ENCODE measurements at places on chromosomes 13 and 19.

DNA sequence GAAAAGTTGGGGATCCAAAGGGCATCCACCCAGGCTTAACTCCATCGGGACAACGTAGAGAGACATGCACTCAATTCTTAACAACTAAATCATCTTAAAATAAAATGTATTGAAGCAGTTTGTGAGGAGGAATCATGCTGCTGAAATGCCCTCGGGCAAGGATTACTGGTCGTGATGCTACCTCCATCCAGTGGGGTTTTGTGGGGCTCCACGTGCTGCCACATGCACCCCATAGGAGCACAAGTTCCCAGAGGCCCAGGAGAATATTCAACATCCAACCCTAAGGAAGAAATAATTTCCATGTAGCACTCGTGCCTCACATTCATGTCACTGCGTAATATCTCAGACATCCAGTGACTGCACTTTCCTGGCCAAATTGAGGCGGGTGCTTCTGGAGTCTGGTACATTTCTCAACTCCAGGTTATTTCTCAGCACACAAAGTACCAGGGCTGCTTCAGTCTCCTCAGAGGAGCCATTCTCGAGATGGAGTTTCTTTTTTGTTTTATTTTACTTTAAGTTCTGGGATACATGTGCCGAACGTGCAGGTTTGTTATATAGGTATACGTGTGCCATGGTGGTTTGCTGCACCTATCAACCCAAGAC lies 429.8 kb downstream of the FOXO1 start:
- DNase-seq: no peak

GRCh38 chr13:98826146-98826545 lies 73.7 kb upstream of the SLC15A1 start:
- DNase-seq: no peak

DNA sequence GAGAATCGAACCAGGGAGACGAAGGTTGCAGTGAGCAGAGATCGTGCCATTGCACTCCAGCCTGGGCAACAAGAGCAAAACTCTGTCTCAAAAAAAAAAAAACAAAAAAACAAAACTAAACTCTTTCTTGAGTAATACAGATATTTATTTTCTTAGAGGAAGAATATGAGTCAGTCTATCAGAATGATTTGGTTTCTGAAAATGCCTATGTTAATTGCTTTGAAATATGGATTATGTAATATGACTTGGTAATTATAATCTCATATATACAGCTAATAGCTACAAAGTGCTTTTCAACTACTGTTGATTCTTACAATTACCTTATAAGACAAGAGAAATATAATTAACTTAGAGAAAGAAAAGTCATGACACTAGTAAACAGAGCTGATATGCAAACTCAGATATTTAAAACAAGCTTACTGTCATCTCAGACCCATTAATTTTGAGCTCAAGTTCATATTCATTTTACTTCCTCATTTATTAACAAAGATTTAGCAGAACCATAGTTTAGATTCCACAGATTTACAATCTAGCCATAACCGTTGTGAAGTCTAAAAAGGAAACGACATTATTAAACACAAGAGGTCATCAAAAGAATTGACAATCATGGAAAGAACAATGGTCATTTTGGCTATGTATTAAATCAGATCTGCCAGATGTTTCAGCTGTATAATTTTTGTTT lies 88.0 kb downstream of the TBC1D4 start:
- DNase-seq: no peak

DNA sequence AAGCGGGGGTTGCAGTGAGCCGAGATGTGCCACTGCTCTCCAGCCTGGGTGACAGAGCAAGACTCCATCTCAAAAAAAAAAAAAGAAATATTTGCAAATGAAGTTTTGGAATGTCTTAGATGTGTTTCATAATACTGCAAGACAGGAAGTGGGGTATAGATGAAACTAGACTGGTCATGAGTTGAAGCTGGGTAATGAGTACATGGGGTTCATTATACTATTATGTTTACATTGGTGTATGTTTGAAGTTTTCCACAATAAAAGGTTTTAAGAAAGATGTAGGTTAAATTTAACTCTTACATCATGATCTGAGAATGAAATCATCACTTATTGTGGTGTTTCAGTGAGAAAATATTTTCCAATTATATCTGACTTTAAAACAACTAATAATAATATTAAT lies 19.0 kb downstream of the FNDC3A start:
- no peak for DNase-seq

DNA sequence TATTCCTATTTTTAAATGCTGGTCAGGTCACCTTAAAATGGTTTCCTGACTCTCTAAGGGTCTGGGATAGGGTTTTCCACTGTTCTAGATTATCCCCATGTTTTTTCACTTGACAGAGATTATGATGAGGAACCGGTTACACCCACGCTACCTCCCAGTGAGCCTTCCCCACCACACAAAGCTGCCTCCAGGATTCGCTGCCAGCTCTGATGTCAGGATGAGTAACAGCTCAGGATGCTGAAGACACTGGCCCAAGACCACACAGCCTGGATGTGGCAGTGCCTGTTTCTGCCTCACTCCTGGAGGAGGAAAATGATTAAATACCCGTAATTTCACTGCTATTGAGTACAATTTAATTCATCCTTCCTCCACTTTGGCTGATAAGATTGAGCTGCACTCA lies 22.9 kb downstream of the ZNF114 start:
- no peak for DNase-seq

DNA sequence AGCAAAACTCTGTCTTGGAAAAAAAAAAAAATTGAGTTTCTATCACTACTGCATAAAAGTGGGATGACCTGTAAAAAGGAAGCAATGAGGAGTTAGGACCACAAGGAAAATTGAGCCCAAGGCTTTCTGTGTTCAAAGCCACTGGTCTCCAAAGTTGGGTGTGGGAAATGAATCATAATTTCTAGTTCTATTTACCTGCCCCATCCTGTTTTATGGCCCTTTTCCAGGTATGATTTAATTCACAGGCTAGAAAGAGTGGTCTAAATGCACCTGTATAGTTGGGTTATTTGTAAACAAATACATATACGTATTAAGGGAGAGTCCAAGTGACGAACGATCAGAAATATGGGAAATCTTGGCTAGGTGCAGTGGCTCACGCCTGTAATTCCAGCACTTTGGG lies 5.9 kb upstream of the DCAF15 start:
- DNase-seq: no peak

GRCh38 chr19:55085923-55086715 lies 10.4 kb downstream of the EPS8L1 start:
- DNase-seq: no peak

GRCh38 chr13:90389537-90389936 lies 958.0 kb upstream of the MIR17HG start:
- no peak for DNase-seq

GRCh38 chr19:28207244-28207643 lies 1005.7 kb downstream of the UQCRFS1 start:
- DNase-seq: no peak

GRCh38 chr19:31749231-31749630 lies 400.0 kb upstream of the TSHZ3 start:
- DNase-seq: no peak

DNA sequence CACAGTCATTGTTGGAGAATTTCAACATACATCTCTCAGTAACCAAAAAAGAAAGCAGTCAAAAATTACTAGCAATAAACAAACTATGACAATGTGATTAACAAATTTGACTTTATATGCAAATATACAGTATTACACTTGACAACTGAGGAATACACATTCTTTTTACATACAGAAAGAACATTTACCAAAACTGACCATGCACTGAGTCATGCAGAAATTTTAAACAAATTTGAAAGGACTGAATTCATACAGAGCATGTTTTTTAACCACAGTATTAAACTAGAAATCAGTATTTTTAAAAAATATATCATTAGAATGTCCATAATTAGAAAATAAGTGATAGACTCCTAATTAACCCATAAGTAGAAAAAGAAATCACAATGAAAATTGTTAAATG lies 420.1 kb downstream of the TBC1D4 start:
- DNase-seq: no peak

DNA sequence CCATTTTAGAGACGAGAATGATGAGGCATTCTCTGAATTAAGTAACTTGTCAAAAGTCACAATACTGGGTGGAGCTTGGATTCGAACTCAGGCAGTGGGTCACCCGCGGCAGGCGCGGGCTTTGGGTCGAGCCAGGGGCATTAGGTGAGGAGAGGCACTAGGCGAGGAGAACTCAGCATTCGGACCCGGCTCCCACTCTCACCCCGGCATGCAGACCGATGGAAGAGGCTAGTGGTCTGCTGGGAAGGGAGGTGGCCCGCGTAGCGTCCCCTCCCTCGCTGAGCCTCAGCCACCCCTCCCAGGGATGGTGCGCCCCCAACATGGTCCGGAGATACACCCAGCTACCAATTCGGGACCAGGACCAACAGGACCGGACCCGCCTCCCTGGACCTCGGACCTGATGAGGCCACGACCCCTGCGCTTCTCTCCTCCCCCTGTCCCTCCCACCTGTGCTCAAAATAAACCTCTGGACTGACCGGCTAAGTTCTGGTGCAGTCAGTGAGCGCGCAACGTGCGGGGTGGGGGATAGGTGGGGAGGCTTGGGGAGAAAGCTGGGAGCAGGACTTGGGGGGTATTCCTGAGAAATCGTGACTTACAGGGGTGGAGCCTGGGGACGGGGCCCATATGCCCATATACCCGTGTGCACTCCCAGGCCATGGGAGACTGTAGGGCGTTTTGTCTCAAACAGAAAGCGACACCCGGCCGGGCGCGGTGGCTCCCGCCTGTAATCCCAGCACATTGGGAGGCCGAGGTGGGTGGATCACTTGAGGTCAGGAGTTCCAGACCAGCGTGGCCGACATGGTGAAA lies 1.3 kb upstream of the SNAPC2 start:
- no peak for DNase-seq

DNA sequence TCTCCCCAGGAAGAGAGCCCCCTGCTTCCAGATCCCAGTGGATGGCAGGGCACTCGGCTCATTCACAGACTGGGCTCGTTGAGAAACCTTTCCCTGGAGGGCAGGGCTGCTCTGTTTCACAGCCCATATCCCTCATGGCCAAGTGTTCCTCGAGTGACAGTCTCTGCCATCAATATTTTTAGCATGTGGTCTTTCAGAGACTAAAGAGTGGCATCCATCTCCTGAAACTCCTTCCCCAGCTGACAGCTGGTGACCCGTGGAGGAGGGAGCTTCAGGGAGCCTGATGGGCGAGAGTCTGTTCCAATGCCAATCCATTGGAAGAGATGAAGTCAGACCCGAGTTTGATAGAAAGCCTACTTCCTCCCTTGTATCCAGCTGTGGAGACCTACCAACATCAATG lies 30.7 kb upstream of the ALOX5AP start:
- no peak for DNase-seq

DNA sequence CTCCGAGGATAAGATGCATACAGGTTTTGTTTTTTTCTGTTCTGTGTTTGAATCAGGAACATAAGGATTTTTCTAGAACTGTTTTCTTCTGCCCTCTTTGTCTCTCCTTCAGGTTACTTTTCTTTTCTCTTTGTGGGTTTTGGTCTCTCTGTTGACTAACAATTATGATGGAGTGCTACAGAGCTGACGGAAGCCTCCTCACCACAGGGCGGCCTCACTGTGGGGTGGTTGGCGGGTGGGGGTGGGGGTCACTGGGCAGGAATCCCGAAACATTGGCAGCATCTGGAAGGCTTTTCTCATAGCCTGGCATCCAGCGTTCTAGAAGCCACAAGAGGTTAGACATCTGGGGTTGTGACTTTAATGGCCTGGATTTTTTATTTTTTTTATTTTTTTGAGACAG lies 12.0 kb upstream of the MATK start:
- no peak for DNase-seq

DNA sequence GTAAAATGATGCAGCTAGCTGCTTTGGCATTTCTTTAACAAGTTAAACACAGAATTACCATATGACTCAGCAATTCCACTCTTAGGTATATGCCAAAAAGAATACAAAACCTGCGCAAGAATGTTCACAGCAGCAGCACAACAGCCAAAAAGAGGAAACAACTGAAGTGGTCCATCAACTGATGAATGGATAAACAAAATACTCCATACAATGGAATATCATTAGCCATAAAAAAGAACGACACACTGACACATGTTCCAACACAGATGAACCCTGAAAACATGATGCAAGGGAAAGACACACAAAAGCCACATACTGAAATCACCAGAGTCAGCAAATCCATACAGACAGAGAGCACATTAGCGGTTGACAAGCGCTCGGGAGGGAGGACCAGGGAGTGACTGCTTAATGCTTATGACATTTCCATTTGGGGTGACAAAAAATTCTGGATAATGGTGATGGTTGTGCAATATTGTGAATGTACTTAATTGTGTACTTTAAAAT lies 3.0 kb downstream of the PCID2 start:
- DNase-seq: no peak

DNA sequence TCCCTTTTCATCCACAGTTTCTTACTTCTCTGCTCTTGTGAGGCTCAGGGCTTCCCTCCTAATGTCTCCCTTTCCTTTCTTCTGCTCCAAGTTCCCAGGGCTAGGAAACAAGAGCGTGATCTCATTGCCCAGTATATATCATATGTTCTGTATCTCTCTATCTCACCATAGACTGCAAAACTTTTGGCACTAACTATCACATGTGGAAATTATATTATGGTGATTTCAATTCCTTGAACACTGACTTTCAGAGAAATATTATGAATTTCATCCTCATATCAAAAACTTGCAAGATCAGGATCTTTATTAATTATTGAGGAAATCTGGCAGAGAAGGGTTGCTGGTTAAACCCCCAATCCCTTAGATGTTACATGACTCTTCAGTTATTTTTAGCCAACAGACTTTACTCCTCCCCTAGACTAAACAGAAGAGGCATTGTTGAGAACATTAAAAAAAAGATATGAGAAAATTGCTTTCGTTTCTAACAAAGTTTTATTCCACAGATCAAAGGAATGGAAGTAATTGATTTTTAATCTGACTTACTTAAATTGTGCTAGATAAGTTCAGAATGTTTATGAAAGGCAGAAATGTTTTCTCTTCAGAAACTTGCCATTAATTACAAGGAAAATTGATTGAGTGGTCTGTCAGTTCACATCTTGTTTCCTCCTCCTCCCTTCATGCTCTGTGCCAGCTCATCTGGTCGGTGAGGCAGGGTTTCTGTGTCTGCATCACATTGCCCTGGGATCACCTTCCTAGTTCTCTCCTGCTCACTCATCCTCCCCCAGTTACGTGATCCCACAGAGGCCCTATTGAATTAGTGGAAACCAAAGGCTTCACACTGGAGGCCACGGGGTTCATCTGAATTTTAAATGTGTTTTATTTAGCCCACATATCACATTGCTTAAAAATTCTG lies 378.5 kb downstream of the LMO7 start:
- DNase-seq: no peak

- DNase-seq: no peak
These were observed 14.9 kb upstream of the FRY start for GRCh38 chr13:32016631-32017030.

GRCh38 chr13:79126706-79127105 lies 279.3 kb downstream of the RBM26 start:
- no peak for DNase-seq

DNA sequence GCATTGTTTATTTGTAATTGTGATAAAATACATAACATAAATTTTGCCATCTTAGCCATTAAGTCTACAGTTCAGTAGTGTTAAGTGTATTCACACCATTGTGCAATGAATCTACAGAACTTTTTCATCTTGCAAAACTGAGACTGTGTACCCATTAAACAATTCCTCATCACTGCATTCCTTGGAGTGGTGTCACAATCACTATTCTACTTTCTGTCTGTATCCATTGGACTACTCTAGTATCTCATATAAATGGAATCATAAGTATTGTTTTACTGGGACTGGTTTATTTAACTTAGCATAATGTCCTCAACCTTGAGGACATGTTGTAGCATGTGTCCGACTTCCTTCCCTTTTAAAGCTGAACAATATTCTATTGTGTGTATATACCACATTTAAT lies 36.8 kb downstream of the UFM1 start:
- DNase-seq: no peak

- DNase-seq: no peak
These were observed 146.3 kb downstream of the GPC5 start for GRCh38 chr13:91544723-91545122.

All from activated T-helper 9 cell treated with anti-CD3 and anti-CD28 coated beads, Interleukin-2, amount 50 U/mL, for 16 hours (primary cell).